Psoas muscle (tissue), 8 donors: ENCODE measurements at places on chromosomes 3 and 15.

DNA sequence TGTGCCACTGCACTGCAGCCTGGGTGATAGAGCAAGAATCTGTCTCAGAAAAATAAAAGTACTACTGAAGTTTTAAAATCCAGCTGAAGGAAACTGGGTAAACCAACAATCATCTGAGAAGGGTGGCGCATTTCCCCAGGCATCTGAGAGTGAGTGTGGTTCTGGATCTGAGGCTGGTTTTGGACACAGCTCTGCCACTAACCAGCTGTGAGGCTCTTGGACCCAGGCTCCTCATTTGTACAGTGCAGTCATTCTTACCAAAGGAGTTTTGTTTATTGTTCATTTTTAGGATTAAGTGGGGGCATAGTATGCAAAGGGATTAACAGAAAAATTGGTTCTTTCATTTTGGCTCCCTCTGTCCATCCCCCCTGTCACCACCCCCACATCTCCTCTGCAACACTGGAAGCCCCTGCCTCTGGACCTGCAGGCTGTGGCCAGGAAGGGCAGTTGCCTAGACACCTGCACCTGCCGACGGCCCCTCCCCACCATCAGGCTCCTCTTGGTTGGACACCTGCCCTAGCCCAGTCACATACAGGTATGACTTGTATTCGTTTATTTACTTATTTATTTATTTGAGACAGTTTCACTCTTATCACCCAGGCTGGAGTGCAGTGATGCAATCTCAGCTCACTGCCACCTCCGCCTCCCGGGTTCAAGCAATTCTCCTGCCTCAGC lies 8.8 kb downstream of the NUP210 start:
- DNase-seq, result no peak

DNA sequence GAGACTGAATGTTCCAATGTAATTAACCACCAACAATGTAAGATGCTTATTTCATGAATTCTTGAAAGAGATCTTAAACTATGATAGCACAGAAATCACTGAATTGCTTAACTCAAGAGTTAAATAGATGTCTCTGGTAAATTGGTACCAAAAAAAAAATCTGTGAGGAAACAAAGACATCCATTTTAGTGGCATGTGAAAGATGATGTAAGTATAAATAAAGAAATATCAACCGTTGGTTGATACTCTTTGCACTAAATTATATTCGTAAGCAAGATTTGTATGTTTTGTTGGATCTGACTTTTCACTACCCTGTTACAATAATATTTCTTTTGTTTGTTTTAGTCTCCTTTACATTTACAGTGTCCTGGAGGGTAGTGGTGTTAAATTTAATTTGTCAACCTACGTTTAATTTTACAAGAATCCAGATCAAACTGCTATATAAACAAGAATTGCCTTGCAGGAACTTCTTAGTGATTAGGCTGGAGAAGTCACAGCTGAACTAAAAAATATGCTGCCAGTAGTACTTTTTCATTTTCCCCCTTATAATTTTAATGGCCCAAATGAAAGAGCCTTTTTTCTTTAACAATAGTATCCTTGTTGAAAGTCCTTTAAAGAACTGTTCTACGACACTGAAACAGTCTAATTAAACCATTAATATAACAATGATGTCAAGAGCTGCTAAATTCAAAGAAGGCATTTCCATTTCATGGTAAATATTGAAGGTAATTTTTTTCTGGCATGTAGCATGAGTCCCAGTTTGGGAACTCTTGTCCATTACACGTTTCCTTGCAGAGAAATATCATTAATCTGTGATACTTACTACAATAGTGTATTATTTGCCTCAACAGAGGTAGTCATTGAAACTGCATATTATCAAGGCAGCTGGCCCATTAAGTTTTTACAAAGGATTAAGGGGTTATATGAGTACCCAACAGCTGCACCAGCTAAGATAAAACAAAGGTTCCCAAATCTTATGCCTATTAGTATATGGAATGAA lies 109.6 kb upstream of the PHLDB2 start:
- no peak for DNase-seq

DNA sequence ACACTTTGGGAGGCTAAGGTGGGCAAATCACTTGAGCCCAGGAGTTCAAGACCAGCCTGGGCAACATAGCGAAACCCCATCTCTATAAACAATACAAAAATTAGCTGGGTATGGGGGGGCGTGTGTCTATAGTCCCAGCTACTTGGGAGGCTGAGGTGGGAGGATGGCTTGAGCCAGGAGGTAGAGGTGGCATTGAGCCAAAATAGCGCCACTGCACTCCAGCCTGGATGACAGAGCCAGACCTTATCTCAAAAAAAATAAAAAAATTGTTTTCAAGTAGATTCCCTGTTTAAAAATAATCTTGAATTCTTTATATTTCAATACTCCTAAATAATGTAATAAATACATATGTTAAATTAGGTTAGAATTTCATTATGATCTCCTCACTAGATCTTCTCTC lies 9.8 kb downstream of the HMCES start:
- no peak for DNase-seq

- no peak for DNase-seq
These were observed 13.6 kb upstream of the RPS17 start for GRCh38 chr15:82553846-82554245.

- no peak for DNase-seq
These were observed 106.2 kb upstream of the CHMP2B start for GRCh38 chr3:87120881-87121280.

- no peak for DNase-seq
These were observed 368.9 kb upstream of the PLSCR5 start for GRCh38 chr3:146974001-146974400.

GRCh38 chr3:184230081-184230602 lies 757 bp downstream of the VWA5B2 start:
- DNase-seq, result no peak

- DNase-seq, result no peak
These were observed 151.4 kb upstream of the SEMA6D start for GRCh38 chr15:47565949-47566348.

- no peak for DNase-seq
These were observed 60.7 kb downstream of the CFAP20DC start for GRCh38 chr3:58989163-58989562.

- DNase-seq, result peak; percentile 88
These were observed 5.0 kb downstream of the GATA2 start for GRCh38 chr3:128487813-128488635.

- DNase-seq, result no peak
These were observed 235.8 kb downstream of the SUCLG2 start for GRCh38 chr3:67418426-67419217.

DNA sequence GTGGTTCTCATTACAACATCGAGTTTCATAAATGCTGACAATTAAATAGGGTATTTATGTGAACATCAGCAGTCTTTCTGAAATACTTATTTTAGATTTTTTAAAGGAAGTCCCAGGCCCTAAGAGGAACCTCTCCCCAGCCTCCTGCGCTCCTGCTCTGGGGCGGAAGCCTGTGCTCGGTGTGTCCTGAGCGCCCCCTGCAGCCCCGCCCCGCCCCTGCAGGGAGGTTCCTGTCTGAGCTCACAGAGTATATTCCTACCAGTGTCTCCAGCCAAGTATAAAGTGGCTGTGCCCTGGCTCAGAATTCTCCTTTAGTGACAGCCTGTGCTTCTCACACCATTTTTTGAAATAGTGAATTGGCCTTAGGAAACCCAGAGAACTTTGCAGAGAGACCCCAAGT lies 567.9 kb downstream of the GOLGA6L6 start:
- no peak for DNase-seq

DNA sequence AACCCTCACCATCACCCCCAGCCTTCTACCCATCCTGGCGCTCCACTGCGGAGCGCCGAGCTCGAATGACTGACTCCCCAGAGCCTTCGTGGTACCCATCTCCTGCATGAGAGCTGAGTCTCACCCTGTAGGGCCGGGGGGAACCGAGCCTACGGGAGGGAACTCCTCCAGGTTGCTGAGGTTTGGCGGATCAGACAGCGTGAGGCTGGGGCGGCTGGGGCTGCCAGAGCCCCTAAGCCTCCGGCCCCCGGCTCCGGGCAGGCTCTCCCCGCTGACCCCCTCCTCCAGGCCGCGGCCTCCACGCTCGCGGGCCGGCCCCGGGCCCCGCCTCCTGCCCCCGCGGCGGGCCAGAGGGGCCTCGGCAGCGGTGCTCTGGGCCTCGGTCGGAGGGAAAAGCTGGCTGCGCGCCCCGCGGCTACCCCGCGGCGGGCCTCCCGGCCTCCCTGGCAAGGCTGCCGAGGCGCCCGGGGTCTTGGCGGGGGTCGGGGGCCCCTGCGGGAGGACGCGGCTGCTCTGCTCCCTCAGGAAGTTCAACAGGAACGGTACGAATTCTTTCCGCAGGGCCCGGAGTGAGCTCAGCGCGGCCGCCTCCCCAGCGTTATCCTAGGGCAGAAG lies 643 bp downstream of the CDAN1 start:
- peak; percentile 27 for DNase-seq

GRCh38 chr3:143671626-143672025 lies 176.6 kb downstream of the SLC9A9 start:
- no peak for DNase-seq

GRCh38 chr15:78933823-78934654 lies 10.8 kb downstream of the CTSH start:
- DNase-seq, result peak; percentile 52

DNA sequence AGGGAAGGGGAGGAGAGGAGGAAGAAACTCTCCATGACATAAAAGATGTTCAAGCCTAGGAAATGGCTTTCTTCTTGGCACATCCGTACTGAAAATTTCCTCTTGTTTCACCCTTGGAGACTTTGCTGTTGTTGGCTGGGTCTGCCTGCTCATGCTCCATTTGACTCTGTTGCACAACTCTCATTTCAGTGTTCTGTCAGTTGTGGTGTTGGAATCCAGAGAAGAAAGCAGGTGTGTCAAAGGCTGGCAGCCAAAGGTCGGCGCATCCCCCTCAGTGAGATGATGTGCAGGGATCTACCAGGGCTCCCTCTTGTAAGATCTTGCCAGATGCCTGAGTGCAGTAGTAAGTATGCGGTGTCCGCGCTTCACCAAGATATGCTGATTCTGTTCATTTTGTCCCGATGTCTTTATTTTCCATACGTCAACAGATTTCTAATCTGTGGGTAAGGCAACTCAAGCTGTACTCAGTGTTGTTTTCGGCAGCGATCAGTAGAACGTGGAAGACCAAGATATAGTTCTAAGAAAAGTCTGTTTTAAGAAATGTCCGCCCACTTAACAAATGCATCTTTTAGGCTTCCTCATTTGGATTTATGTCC lies 265.2 kb upstream of the GOLGA6L4 start:
- peak; percentile 40 for DNase-seq

- DNase-seq, result no peak
These were observed 345.0 kb downstream of the GRM7 start for GRCh38 chr3:7205962-7206361.

- peak; percentile 61 for DNase-seq
These were observed 69.9 kb downstream of the SYNM start for GRCh38 chr15:99174567-99175395.

GRCh38 chr3:136919799-136920580 lies 37.8 kb upstream of the IL20RB start:
- DNase-seq, result no peak

- no peak for DNase-seq
These were observed 8.5 kb downstream of the UQCC5 start for GRCh38 chr3:52544937-52545336.

DNA sequence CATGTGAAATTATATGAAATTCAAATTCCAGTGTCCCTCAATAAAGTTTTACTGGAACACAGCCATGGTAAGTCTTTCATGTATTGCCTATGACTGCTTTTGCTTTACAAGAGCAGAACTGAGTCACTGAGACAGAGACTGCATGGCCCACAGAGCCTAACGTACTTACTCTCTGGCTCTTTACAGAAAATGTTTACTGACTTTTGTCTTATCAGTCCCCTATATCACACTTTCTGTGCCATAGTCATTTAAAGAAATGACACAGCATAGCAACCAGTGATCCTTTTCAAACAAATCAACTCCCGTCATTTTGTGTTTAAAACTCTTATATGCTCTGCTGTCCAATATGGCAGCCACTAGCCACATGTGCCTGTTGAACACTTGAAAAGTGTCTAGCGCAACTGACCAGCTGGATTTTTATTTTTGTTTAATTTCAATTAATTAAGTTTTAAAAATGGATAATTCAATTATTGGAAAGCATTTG lies 129.7 kb upstream of the CDIN1 start:
- no peak for DNase-seq

DNA sequence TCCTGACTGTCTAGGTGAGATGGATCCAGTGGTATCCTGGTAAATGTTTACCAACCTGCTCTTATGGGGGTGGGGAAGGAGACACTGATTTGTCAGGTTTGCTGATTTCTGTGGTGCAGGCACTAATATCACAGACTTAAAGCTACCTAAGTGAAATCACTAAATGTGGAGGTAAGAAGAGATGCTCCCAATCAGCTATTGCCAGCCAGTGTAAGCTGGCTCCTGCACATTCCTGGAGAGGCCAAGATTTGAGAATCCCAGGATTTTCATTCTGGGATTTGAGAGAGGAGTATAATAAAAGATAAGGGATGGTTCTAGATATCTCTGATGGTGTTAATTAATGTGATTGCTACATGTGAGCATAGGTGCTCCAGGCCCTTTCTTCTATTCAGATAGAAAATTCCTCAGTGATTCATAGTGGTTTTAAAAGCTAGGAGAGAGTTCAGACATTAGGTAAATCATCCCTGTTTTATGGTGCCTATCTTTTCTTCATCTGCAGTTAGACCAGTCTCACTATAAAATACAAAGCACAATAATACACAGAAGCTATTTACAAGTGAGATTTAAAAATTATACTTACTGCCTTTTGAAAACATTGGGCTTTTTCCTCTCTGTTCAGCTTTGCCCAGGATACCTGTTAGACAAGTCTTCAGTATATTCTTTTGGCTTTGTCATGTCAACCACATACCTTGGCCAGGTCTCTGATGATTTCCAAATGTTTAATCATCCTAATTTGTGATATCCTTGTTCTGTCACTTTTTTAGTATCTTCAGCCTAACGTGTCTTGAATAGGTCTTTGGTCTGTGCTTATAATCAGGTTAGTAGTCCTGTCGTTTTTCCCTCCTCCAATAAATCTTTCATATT lies 90.9 kb downstream of the MBNL1 start:
- DNase-seq, result no peak

- DNase-seq, result peak; percentile 19
These were observed 484.5 kb upstream of the NR2F2 start for GRCh38 chr15:95845862-95846515.

- no peak for DNase-seq
These were observed 54.7 kb downstream of the CMTM6 start for GRCh38 chr3:32447865-32448400.

DNA sequence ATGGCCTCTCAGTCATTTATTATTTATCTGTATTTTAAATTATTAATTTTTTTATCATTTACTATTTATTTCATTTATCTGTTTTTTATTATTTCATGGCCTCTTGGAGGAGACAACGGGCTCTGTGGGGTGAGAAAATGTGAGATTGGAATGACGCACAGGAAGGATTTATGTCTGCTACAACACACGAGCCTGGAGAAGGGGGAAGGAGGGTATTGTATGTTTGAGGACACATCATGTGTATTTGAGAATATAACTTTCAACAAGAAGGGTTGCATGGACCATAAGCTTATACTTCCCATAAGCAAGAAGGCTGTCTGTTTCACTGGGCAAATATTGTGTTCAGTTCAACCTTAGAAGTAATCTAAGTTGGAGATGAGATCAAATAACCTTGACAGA lies 31.7 kb downstream of the LSM3 start:
- no peak for DNase-seq

GRCh38 chr15:38610748-38611147 lies 46.1 kb upstream of the RASGRP1 start:
- no peak for DNase-seq
